ENCODE measurements at places on chromosomes 3 and 15. TPM values are rescaled to one million over a fixed set of nuclear protein-coding genes. Genes with fewer than 3 reads are reported as not detected.

The TMCO5A gene
- not detected for total RNA-seq

The PAQR5 gene
- 1.2 TPM for total RNA-seq

The HIGD2B gene
- total RNA-seq = 0.67 TPM

The GOLGA8M gene
- total RNA-seq = not detected

The CCK gene
- total RNA-seq = not detected

The SLC2A2 gene
- total RNA-seq = not detected

The FOXB1 gene
- not detected for total RNA-seq

The TMEM212 gene
- not detected for total RNA-seq

The ZNF445 gene
- total RNA-seq = 5.2 TPM

The TRPM1 gene
- 240 TPM for total RNA-seq

The CMTM8 gene
- total RNA-seq = 1.9 TPM

The USF3 gene
- 17.9 TPM for total RNA-seq

The RBSN gene
- total RNA-seq = 14.0 TPM

The INKA1 gene
- 7.6 TPM for total RNA-seq

The LRRC31 gene
- total RNA-seq = not detected

The IL12A gene
- 1.1 TPM for total RNA-seq

The PLCB2 gene
- 1.1 TPM for total RNA-seq

The LMOD3 gene
- total RNA-seq = not detected

The CXCR6 gene
- not detected for total RNA-seq

The MRPL46 gene
- total RNA-seq = 26.4 TPM

The NUDT16 gene
- 14.7 TPM for total RNA-seq

The RHOV gene
- 0.36 TPM for total RNA-seq

The SFMBT1 gene
- total RNA-seq = 18.5 TPM

The CCDC14 gene
- total RNA-seq = 49.2 TPM

The NR2E3 gene
- total RNA-seq = not detected

The FAM3D gene
- total RNA-seq = not detected

The MGA gene
- 60.3 TPM for total RNA-seq

The C3orf85 gene
- total RNA-seq = not detected

The SI gene
- total RNA-seq = not detected

The PIF1 gene
- total RNA-seq = 11.0 TPM

The IL1RAP gene
- total RNA-seq = 85.3 TPM

The SLC9C1 gene
- total RNA-seq = 0.15 TPM

The TSEN2 gene
- 22.4 TPM for total RNA-seq

The DAPK2 gene
- 1.00 TPM for total RNA-seq

The PIERCE2 gene
- 1.4 TPM for total RNA-seq

The NDUFB5 gene
- 104 TPM for total RNA-seq

The TBC1D21 gene
- total RNA-seq = not detected

The SNTN gene
- total RNA-seq = not detected

The FHIT gene
- 3.8 TPM for total RNA-seq

The OR5K3 gene
- total RNA-seq = not detected

The RPL29 gene
- 1,242 TPM for total RNA-seq

The FBXO40 gene
- total RNA-seq = not detected
